COLO829 (cell line): ENCODE measurements at places on chromosomes 1 and 21.
A peak's percentile ranks its signal among the peaks of the same experiment; 100 is the strongest.

DNA sequence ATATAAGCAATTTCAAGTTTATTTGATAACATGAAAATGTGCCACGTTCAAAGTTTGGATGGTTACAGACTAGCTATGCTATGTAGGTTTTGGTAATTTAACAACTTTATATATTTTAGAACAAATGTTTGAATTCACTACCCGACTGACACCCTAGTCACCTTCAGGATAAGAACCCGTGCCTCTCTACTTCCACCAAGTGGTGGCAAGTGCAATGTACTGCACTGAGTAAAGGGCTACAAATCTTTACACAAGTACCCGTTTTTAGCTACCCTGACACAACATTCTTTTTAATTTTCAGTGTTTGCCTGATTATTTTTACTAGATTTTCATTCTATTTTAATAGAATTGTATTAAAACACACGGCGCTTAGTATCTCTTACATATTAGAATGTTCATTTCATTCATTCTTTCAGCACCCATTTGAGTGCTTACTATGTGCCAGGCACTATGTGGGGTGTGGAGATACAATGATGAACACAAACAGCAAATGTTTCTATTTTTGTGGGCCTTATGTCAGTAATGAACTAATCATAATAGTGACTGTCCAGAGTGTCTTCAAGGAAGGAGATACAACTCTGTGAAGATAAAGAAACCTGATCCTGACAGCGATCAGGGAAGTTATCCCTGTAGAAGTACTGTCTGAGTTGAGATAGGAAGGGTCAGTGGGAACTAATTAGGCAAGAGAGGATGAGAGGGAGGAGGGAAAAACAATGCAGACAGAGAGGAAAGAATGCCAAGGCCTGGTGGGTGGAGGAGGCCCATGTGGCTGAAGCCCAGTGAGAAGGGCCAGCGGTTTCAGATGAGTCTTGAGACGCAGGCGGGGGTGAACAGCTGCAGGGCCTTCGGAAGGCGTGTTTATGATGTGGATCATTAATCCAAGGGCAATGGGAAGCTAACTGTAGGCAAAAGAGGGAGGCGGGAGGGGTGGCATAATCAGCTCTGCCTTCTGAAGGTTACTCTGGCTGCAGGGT lies 3.8 kb downstream of the LCA5L start:
- DNase-seq: peak; percentile 38

DNA sequence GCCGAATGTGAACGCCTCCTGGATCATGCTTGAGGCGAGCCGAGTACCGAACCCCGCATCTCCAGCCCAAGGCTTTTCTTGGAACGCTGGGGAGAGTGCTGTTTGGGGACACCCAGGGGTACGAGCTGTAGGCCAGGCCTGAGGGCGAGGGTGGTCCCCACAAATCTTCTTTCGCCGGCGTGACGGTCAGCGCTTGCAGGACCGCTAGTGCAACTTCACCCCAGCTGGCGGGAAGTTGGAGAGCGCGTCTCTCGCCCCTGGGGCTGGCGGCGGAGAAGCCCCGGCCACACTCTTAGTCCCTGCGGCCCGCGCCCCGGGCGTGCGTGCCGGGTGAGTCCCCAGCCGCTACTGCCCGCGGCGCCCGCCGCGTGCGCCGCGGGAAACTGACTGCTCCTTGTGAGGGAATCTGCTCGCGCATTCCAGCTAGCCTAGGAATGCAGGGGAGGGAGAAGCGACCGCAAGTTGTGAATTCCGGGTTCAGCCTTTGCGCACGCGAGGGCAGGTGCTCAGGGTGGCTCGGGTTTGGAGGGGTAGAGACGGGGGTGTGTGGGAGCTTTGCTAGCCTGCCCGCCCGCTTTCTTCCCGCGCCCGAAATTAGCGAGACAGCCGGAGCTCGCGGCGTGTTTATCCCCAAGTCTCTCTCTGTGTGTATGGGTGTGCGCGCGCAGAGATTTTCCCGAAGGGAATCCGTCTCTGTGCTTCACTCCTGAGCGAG lies 884 bp downstream of the LHX4 start:
- no peak for DNase-seq

GRCh38 chr1:173568483-173568882 lies 34.4 kb downstream of the SLC9C2 start:
- no peak for DNase-seq

GRCh38 chr1:60906039-60906438 lies 176.3 kb upstream of the NFIA start:
- no peak for DNase-seq

GRCh38 chr1:46081619-46082018 lies 50.8 kb downstream of the PIK3R3 start:
- DNase-seq: no peak

DNA sequence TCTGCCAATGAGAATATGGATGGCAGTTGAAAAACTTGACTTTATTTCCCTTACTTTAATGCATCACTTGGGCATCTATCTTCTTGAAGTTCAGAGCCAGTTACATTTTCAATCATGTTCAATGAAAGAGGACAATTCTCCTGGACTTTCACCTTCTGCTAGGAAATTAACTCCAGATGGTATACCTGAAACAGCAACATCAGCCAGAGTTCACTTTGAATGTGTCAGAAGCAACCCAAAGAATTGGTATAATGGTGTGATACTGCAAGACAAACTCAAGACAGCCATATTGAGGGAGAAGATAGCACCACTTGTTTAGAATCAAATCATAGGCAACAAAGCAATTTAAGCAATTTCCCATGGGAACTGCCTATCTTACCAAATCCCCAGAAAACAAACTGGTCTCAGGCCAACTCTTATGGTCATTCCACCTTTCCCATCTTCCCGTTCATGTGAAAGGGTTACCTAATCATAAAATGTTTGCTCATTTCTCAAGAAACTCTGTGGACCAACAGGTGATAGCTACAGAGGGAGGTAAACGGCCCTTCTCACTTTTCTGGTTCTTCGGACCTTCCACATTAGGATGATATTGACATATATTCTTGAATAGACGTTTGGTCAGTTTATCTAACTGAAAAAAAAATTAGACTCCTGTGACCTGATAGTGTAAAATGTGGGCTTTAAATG lies 29.7 kb upstream of the C8B start:
- DNase-seq: no peak

DNA sequence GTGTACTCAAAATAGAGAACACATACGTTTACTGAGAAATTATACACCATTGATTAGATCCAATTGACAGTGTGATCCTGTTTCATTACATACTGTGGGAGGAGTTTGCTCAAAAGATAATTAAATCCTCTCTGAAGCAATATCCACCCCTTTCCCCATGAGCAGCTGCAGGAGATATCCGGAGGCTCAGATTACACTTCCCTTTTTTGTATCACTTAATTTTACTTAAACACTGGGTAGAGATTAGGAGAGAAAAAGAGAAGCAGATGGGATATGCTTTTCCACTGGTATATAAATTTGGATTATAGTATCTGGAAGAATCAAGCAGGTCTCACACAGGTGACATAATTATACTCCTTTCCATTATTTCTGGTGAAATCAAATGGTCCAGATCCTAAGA lies 333.3 kb upstream of the ZRANB2 start:
- no peak for DNase-seq

GRCh38 chr1:2493691-2494322 lies 17.7 kb downstream of the PLCH2 start:
- DNase-seq: no peak

- no peak for DNase-seq
Observed at GRCh38 chr1:87404296-87404695, 75.6 kb downstream of the LMO4 start.

- no peak for DNase-seq
Observed at GRCh38 chr1:207817166-207817565, 65.3 kb downstream of the CD46 start.

- DNase-seq: no peak
Observed at GRCh38 chr1:34657266-34657665, 97.6 kb upstream of the GJB5 start.

- DNase-seq: no peak
Observed at GRCh38 chr1:7458946-7459345, 312.1 kb upstream of the VAMP3 start.

GRCh38 chr1:216905137-216905536 lies 181.9 kb upstream of the ESRRG start:
- DNase-seq: no peak

DNA sequence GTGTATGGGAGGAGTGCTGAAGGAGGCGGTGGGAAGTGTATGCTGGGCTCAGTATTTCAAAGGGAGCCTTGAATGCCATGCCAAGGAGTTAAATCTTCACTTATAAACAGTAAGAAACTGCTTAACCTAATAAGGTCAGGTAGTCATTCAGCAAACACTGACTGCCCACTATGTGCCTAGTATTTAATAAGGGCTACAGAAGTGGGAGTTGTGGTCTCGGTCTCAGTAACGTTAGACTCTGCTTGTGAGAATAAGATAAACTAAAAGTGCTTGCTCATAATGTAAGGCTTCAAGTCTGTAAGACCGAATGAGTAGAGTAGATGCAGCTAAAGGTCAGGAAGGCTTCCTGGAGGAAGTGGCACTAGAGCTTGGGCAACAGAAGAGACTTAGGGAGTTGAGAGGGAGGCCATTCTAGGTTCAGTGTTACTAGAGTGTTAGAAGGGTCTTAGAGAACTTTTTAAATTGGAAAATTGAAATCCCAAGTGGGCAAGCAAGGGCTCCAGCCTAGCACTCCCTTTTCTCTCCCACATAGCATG lies 6.0 kb downstream of the MARCKSL1 start:
- DNase-seq: no peak
